ENCODE measurements at places on chromosomes 5 and 9. TPM values are rescaled to one million over a fixed set of nuclear protein-coding genes. Genes with fewer than 3 reads are reported as not detected.

PCDHGB7 gene
- total RNA-seq: 18.9 TPM

PCDHAC1 gene
- 0.71 TPM for total RNA-seq

CBY3 gene
- not detected for total RNA-seq

MUSK gene
- total RNA-seq: 0.62 TPM

CTSV gene
- total RNA-seq: not detected

C9orf50 gene
- total RNA-seq: 2.2 TPM

PDGFRB gene
- total RNA-seq: 215 TPM

TMEM252 gene
- total RNA-seq: not detected

CSF2 gene
- total RNA-seq: not detected
